ENCODE measurements at places on chromosomes 2 and 18.

DNA sequence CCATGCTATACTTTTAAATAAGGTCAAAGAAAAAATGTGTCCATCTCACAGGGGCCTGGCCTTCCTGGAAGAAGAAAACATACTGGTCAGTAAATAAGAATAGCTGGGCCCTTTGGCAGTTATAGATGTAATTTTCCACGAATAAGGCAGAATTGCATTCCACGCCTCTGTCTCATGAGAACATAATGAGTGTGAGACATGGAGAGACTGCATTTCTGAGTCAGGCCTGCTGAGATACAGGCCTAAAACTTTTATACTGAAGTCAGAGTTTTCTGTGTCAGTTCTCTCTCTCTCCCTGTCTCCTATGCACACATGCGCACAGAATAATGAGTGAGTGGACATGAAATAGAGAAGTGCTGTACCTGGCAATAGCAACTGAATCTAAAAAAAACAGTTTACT is 20.4 kb upstream of the IL1R1 start:
- no peak for DNase-seq

DNA sequence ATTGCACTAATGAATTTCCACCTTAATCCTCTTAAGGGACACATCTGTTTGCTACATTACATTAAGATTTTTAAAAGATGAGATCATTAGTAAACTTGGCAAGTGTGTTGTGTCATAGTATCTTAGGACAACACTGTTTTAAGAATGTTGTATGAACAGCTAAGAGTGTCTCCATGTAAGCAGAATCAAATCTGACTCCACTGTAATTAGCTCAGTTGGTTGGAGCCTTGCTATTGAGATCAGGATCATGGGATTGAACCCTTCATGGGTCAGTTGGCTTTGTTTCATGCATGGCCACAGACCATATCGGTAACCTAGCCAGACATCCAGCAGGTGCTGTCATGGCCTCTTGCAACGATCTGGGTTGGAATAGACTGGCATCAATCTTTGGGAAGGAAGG is 5.2 kb downstream of the FHOD3 start:
- DNase-seq, result no peak

DNA sequence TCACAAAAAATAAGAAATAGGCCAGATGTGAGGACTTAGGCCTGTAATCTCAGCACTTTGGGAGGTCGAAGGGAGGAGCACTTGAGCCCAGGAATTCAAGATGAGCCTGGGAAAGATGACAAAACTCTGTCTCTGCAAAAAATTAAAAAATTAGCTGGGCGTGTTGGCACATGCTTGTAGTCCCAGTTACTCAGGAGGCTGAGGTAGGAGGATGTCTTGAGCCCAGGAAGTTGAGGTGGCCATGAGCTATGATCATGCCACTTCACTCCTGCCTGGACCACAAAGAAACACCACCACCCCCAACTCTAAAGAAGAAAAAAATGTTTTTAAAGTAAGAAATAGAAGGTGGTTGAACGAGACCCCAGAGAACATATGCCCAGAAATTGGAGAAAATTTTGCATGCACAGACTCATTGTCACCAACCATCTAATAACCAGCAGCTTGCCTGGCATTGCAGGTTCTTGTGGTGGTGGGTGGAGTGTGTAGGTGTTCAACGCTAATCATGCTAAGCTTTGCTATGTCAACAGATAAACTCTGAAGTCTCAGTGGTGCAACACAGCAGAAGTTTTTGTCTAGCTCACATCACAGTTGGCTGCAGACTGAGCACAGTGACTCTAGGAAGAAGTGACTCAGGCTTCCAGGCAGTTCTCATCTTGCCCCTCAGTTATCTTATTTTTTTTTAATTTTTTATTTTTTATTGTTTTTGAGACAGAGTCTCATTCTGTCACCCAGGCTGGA is 18.6 kb downstream of the ARL4C start:
- no peak for DNase-seq

GRCh38 chr2:204715361-204715760 is 170.1 kb downstream of the PARD3B start:
- no peak for DNase-seq

- DNase-seq, result no peak
Observed at GRCh38 chr18:2970772-2971659, 41.9 kb downstream of the LPIN2 start.

DNA sequence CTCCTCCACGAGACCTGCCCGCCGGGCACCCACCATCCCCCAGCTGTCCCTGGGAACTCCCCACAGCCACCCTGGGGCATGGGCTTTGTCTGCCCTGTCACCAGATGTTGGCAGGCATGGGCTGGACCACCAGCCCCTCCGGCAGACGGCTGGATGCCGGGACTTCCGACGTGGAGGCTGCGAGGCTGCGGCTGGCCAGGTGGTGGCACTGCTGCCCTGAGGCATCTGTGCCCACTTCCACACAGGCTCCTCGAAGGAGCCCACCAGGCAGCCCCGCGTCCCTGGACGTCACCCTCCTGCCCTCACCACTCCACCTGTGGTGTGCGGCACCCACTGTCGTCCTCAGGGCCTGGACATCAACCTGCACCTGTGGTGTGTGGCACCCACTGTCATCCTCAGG is 319.9 kb upstream of the SALL3 start:
- DNase-seq, result no peak

DNA sequence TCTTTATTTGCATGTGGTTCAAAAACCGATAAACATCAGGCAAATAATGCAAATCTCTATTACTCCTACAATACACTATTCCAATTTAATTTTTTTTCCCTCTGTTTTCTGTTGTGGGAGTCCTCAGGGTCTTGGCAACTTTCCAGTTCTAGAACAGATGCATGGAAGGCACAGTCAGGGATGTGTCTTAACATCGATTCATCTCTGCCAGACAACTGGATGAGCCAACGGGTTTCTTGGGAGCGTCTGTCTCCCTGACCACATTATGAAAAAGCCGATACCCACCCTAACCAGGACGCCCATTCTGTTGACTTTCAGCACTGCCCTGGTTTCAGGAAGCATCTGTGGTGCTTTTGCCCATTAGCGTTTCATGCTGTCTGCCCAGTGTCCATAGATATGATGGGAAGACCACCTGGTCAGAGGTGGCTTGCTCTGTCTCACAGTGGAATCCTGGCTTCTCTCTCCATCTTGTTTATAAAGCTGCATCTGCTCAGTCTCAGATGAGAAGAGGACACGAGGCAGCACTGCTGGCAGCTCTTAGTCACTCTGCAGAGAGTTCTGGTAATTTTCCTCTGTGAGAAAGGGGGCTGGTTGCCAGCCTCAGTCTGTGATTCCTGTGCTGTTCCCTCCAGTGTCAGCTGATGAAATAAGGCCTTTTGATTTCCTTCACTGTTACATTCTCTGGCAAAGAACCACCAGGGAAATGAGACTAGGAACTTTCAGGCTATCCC is 57.9 kb upstream of the KCNE4 start:
- DNase-seq, result no peak

DNA sequence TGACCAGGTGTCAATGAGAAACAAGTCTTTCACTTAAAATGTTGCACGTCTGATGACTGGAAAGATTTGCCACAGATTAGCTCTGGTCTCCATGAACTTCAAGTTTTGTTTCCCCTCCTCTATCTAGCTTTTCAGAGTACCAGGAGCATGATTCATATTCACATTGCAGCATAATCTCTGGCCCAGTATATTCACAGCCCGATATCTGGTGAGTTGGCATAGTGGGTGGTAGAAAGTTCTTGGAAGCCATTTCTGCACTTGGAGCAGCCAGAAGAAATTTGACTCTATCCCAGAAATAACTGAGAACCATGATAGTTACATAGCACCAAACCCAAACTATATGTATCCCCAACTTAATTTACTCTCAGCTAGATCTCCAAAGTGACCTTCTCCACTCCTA is 503.9 kb downstream of the PID1 start:
- DNase-seq, result peak; percentile 30

All from T1000 (cell line).